ENCODE measurements at places on chromosomes 11 and 22.

DNA sequence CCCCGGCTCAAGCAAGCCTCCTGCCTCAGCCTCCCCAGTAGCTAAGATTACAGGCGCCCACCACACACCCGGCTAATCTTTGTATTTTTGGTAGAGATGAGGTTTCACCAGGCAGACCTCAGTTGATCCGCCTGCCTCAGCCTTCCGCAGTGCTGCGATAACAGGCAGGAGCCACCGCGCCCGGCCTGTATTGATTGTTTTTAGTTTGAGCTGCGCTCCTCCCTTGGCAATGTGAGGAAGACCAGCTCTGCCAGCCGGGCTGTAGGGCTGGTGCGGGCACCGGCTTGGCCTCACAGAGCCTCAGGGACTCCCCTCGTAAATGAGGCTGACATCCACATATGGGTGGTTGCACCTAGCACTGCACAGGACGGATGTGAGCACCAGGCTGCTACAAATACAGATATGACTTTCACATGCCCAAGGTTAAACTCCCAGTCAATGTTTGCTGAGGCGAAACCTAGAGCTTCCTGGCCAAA lies 7.5 kb upstream of the SLC2A11 start:
- DNase-seq: no peak

DNA sequence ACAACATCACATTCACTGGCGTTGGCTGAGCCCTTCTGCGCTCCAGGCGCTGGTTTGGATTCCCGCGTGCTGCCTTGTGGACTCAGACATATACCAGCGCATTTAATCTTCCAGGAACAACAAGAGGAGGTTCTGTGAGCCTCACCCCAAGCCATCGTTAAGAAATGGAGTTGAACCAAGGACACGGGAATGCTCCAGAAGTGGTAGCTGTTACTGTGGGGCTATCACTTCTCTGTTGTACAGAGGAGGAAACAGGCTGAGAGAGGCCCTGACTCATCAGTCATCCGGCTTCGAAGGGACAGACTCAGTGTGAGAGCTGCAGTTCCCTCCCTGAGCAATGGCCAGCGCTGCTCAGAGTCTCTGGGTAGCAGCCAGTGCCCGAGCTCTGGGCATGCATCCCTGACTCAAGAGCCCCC lies 291.3 kb downstream of the TBC1D22A start:
- no peak for DNase-seq

GRCh38 chr22:39462443-39463221 lies 5.8 kb downstream of the MGAT3 start:
- no peak for DNase-seq

DNA sequence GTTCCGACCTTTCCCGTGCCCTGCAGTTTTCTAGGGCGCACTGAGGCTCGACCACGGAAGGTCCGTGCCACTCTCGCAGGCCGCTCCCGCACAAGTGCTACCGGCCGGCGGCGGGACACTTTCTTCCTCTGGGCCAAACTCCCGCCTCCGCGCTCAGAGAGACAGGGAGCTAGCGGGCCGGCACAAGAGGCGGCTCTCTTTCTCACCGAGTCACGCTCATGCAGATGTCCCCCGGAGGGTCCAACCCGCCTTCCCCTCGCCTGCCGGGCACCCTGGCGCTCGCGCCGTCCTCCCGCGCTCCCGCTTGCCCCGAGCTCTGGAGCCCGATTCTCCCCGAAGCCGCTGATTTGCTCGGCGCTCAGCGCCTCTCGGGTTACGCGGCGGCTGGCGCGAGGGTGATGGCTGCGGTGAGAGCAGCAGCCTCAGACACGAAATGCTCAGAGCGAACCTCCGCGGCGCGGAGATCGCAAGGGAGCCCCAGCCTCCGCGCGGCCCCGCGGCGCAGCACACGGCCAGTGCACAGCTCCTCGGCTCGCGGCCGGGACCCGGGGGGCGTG lies 1.0 kb downstream of the LMO1 start:
- no peak for DNase-seq

DNA sequence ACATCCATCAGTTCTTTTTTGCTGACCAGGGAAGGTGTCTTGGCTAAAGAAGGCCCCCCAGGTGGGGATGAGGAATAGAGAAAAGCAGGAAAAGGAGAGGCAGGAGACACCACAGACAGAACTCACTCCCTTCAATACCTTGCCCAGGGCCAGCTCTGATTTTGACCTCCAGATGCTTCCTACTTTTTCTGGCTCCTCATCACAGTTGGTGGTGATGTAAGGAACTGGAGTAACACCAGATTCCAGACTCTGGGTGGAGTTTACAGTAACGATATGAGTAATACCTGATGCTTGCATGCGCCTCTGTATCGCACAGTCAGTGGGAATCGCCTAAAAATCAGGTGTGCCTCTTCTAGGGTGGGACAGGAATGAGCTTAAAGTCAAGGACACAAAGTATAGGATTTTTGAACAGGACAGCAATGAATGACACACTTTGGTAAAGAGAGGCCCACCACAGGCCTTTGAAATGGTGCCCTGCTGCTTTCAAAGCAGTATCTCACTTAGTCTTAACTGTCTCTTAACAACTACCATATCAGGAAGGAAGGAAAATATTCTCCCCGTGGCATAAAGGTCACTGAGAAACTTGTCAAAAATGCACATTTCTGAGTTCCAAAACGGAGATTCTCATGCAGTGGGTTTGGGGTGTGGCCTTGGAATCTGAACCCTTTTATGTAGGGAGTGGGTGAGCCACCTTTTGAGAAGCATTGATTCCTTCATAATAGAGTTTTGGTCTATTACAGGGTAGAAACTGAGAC lies 140.8 kb downstream of the SNX19 start:
- no peak for DNase-seq

- DNase-seq: peak; percentile 80
These were observed 16.6 kb downstream of the CRELD2 start for GRCh38 chr22:49934891-49935557.

- DNase-seq: no peak
These were observed 2.6 kb downstream of the PATZ1 start for GRCh38 chr22:31343235-31344191.

DNA sequence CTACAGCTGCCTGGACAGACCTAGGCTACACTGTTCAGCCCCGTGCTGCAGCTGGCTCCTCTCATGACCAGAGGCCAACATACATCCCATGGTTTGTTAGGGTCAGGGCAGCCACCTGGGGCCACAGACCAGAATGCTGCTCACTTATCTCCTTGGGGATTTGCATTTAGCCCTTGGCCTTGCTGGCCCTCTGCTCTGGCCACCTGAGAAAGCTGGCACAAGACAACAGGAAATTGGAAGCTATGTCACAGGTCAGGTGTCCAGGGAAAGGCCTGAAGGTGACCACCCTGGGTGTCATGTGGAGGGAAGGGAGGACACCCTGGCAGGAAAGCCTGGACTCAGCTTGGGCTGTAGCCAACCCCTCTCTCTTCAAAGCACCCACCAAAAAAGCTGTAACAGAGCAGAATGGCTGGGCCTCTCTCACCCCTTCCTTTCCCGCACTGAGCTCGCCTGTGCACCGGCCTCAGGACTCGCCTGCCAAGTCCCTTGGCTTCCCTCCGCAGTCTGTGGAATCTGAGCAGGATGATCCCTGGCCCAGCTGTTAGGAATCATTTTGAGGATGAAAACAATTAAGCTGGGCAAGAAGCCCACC lies 86.3 kb downstream of the SNX19 start:
- DNase-seq: no peak

- no peak for DNase-seq
These were observed 14.4 kb upstream of the GRK2 start for GRCh38 chr11:67251841-67252240.

- no peak for DNase-seq
These were observed 879.4 kb upstream of the TENM4 start for GRCh38 chr11:80320226-80320625.

- no peak for DNase-seq
These were observed 62.4 kb downstream of the MYH9 start for GRCh38 chr22:36325154-36326031.

- no peak for DNase-seq
These were observed 213.5 kb downstream of the CTTN start for GRCh38 chr11:70611821-70612220.

DNA sequence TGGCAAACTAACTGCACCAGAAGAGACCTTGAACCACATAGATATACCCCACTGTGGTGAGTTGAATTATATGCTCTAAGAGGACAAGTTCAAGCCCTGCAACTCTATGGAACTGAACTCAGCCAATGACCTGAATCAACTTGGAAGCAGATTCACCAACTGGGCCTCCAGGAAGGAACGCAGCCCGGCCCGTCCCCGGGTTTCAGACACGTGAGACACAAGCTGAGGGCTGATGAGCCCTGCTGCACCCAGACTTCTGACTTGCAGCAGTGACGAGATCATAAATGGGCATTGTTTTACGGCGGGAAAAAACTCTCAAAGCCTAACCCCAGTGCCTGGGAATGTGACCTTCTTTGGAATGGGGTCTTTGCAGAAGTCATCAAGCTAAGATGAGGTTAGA lies 28.5 kb upstream of the GAL start:
- no peak for DNase-seq

- no peak for DNase-seq
These were observed 36.5 kb upstream of the APLNR start for GRCh38 chr11:57273448-57274058.

GRCh38 chr22:46379066-46379930 lies 43.8 kb downstream of the TRMU start:
- DNase-seq: no peak

GRCh38 chr11:88015170-88015569 lies 160.1 kb downstream of the RAB38 start:
- no peak for DNase-seq

DNA sequence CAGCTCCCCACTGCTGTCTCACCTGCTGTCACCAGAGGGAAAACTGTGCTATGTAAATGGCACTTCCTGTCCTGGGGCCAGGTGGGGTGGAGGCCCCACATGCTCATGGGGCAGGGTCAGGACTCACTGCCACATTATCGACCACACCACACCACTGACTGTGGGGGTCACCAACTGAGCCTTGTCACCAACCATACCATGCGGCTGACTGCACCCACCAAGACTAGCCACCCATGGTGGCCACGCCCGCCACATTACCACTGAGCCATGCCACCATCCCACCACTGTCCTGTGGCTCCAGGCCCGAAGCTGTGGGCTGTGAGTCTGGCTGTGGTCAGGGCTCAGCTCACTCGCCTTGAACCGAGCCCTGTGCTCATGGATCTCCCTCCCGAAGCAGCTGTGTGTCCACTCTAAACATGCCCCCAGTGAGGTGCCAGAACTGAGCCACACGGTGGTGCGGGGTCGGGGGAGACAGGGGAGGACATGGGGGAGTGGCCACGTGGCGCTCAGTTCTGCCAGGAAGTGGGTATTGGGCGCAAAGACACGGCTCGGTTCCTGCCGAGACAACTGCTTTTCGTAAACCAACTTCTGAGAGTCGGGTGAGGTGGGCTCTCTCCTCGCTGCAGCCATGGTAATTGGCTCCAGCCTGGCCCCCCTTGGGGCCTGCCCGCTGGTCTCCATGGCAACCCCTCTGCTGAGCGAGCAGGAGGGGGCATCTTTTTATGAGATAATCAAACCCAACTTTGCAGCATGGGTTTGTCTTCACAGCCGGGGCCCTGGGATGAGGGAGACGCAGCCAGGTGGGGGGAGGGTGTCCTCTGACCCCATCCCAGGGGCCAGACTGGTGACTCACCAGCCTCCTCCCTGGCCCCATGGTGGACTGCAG lies 23.2 kb downstream of the RTN4R start:
- DNase-seq: peak; percentile 28

DNA sequence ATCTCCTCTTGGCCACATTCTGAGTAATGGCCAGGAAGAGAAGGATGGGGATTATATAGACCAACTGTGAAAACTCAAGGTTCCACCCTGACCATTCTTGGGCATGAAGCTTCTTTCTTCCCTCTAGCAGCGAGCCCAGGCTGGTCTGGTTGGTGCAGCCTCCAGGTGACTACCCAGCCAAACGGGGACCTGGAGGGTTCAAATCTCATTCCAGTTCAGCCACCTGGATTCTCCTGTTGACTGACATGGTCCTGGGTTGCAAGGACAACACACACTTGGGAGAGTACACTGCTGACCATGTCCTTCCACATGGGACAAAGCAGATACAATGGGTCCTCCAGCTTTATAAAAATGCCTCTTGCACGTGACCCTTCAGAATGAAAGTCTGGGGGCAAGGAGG lies 67.0 kb downstream of the SHANK2 start:
- no peak for DNase-seq

GRCh38 chr11:64876835-64877341 lies 1.5 kb downstream of the EHD1 start:
- DNase-seq: no peak

DNA sequence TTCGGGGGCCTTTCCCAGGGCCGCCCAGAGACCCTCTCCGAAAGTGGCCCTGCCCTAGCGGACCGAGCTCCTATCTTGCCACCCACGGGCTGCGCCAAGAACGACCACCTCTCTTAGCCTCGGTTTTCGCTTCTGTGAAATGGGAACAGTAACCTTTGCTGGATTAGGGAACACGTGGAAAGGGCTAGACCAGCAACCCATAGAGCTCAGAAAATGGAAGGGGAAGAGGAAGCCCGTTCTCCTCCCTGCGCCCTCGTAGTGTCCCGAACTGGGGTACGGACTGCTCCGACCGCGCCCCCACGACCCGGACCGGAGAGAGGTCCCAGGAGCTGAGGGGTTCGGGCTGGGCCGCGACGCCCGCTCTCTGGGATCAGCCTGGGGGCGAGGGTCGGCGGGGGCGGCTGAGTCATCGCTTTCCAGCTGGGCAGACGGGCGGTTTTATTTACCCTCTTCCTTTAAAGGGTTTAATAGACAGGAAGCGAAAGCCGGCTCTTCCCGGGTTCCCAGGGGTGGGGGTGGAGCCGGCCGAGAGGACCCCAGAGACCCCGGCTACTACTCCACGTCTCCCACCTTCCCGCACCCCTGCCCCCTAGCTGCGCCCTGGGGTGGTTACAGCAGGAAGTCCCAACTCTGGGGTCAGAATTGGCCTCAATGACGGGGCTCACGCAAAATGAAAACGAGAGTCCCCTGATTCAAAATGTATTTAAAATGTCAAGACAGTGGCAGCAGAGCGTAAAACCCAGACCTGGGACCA lies 907 bp upstream of the PHLDA2 start:
- no peak for DNase-seq

- no peak for DNase-seq
These were observed 7.2 kb upstream of the STT3A start for GRCh38 chr11:125585487-125585886.

DNA sequence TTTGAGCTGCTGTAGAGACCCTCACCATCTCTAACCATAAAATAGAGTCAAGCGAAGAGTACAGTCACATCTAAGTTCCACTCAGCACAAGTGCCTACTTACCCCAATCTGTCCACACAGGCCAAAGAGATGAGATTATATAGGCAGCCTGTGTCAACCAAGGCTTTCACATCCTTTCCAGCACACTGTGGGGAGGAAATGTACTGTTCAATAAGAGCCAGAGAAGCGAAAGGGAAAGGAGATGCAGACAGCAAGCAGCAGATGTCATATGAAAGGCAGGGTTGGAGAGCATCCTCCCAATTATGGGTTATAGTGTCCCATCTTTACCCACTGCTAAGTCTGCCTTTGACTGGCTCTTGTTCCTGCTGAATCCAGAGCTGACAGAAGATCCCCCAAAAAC lies 16.4 kb downstream of the NRIP3 start:
- no peak for DNase-seq

Measured in stimulated activated CD8-positive, alpha-beta memory T cell treated with anti-CD3 and anti-CD28 coated beads, Interleukin-4, amount 100 ng/mL, for 1 hour (primary cell).